EL (cell line): ENCODE measurements at places on chromosomes 11 and 22.

- DNase-seq: no peak
Measured at GRCh38 chr11:34135439-34135838, 30.0 kb downstream of the NAT10 start.

GRCh38 chr11:9672288-9672916, 8.5 kb downstream of the SWAP70 start:
- no peak for DNase-seq

DNA sequence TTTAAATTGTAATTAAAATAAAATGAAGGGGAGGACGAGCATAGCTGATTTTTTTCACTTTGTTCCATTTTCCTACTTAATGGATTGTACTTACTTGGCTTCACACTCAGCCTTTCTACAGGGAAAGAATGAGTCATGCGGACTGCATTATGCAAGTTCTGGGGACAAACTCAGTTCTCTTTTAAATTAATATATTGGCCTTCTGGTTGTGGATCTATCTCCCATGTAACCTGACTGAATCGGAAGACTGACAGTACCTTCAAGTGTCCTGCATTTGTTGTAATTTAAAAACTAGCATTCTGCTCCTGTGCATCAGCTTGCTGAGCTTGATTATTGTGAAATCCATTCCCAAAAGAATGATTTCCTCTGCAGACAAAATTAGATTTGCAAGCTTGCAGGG, 12.2 kb downstream of the OR8D1 start:
- peak; percentile 28 for DNase-seq

DNA sequence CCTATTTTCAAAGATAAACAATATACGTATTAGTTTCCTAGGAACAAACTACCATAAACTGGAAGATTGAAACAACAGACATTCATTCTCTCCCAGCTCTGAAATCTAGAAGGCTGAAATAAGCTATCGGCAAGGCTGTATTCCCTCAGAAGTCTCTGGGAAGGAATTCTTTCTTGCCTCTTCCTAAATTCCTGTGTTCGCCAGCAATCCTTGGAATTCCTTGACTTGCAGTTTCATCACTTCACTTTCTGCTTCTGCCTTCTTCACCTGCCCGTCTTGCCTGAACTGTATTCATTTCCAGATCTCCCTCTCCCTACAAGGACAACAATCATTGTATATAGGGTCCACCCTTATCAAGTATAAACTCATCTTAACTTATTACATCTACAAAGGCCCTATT, 17.7 kb upstream of the PRDM10 start:
- DNase-seq: peak; percentile 21

DNA sequence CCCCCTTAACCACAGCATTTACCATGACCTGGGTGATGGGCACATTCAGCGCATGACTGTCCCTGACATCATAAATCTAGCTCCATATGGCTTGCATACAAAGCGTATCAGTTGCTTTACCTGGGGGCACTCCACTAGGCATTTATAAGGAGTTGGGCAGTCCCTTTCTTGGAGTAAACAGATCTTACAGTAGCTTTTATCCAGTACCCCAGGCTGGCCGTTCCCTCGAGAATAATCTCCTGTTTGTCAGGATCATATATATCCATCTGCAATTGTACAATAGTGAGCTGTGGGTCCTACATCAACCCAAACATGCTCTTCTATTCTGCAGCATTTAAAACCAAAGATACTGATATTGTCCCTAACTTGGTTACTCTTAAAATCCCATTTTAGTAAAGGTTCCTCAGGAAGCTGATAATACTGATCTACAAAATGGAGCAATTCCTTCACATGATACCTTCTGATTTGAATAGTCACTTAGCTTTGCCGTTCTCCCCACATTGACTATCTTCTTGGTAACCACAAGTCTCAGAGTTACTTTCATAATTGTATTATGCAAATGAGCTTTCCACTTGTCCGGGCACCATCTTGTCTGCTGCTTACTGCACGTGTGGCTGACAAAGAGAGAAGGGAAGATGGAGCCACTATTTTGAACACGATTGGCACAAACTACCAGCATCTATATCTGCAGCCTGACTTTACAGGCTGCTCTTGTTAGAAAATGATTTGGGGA, 205.0 kb downstream of the CWF19L2 start:
- DNase-seq: no peak

DNA sequence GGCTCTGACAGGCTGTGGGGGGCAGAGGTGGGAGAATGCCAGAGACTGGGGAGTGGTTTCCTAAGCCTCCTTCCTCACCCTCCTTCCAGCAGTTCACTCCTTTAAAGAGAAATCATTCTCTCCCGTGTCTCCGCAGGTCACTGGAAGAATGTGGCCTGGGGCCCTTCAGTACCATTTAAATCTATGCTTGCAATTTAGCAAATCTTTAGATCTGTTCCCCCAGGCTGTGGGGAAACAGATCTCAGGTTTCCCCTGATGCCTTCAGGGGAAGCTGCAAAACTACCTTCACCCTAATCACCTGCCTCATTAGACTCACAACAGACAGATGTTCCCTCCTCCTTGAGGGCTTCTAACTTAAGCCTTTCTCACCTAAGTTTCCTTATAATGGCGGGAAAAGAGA, 55.3 kb downstream of the KIRREL3 start:
- DNase-seq: no peak

DNA sequence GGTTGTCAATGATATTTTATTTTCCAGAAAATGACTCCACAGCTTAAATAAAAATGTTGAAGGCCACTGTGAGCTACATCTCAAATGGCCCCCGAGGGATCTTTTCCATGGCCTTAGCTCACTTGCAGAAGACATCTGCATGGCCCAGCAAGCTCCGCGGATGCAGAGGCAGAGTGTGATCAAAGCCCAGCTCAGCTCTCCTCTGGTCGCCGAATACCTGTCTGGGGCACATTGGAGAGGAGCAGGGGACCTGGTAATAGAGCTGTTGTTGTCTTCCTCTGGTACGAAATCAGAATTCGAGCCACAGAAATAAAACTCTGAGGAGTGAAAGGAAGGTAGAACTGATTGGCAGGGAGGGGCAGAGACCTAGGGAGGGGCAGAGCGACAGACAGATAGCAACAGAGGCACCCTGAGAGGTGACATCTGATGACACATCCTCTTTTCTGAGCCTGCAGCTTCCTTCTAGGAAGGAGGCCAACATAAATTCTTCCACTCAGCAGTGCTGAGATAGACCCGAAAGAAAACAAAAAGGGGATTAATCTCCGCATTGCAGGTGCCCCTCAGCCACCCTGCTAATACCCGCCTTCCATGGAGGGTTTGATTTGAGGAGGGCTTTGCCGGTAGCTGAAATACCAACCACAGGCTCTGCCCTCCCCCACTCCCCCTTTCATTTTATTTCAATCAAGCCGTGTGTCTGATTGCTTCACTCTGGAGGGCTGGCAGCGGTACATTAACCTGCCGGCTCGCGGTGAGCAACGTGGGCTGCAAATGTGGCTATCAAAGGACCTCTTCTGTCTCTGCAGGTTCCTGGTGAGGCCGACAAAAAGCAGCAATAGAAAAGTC, 759.4 kb downstream of the OPCML start:
- DNase-seq: no peak

DNA sequence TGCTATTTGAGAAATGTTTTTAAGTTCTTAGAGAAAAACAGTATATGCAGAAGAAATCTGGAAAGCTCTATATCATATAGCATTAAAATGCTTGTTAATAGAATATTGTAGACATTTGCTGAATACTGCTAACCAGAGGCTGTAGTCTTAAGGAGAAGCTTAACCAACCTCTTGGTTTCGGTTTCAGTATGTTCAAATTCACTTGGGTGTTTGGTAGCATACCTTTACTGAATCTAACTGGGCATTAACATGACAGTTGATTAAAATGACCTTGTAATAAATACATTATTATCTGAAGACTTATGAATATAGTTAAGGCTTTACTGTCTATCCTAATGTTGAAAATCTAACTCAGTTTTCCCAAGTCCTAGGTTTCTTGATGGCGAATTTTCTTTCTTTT, 5.4 kb downstream of the PCF11 start:
- no peak for DNase-seq

DNA sequence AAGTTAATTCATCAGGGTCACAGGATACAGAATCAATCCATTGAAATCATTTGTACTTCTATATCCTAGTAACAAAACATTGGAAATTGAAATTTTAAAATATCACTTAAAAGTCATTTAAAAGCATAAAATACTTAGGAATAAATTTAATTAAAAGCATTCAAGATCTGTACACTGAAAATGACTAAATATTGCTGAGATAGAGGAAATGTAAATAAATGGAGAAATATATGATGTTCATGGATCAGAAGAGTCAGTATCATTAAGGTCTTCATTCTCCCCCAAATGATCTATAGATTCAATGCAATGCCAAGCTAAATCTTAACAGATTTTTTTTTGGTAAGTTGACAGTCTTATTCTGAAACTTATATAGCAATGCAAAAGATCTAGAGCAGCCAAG, 49.8 kb downstream of the RRP8 start:
- DNase-seq: no peak

- DNase-seq: no peak
Measured at GRCh38 chr11:134734141-134734845, 322.3 kb upstream of the B3GAT1 start.

- DNase-seq: peak; percentile 9
Measured at GRCh38 chr11:79441461-79441875, 638 bp upstream of the TENM4 start.

DNA sequence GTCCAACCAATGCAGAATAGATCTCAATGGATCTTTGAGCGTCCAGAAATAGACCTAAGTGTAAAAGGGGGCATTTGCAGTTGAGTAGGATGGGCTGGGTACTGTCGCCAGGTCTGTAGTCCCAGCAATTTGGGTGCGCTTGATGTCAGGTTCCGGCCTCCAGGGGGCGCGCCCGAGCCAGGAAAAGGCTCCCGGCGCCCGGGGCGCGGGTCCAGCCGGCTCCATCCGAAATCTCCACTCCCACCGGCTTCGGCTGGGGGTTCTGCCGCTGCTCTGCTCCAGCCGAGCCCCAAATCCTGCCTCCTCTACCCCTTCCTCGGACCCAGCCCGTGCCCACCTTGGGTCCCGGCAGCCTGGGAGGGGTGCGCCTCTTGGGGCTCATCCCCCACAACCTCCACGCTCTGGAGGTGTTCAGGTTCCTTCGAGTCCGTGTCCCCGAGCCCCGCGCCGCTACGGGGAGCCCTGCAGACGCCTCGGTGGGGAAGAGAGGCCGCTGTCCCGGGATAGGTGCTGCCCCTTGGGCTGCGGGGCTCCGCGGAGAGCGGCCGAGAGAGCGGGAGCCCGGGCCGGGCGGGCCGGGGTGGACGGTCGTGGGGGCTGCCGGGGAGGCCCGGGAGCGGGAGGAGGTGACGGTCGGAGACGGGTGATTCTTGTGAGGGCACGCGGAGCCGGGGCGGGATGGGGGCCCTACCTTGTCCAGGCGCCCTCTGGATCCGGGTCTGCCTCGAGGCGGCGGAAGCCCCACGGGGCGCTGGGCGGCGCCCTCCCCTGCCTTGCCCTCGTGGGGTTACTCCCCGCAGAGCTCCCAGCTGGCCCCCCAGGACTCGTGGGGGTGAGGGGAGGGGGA, 13.0 kb upstream of the CYB5R3 start:
- peak; percentile 78 for DNase-seq

- no peak for DNase-seq
Measured at GRCh38 chr11:68724293-68724692, 27.0 kb downstream of the TESMIN start.

DNA sequence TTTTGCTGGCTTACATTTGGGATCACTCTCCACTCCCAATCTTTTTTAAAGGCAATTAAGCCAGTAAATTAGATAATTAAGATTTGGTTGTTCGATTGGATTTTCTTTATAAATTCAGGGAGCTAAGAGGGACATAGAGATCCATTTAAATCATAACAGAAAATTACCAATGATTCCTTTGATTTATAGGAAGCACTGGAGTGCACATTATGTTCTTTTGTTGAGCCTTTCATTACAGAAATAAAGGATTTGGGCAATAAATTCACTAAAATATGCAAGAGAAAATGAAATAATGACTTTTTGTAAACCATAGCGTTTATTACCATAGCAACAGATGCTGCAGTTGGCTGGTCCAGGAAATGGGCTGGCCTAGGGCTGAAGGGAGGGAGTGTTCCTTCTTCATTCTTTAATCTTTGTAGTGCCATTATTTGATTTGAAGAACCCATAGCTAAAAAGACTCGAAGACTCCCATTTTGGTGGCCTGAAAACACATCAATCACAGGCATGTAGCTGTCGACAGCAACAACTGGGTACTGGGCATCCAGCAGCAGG, 73.0 kb downstream of the C2CD3 start:
- no peak for DNase-seq

DNA sequence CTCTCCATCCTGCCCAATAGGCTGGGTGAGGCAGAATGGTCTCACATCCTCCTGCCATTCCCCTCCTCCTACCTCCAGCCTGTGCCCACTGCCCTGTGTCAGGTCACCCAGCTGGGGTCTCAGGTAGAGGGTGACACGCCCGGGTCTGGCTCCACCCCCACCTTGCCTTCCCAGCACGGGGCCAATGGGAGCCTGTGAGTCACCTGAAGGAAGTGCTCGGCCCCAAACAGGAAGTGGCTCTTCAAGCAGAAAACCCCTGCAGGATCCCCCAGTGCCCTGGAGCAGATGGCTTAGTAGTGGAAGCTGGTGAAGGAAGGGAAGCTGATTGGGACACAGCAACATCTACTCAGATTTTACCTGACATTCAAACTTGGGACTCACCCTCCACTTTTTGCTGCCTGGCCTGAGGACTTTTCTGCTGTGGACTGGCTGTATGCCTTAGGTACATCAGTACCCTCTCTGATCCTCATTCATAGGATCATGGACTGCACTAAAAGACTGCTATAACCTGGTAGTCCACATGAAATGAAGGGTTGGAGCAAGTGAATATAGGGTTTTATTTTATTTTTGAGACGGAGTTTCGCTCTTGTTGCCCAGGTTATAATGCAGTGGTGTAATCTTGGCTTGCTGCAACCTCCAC, 33.4 kb downstream of the GDPD5 start:
- DNase-seq: peak; percentile 60

- DNase-seq: peak; percentile 28
Measured at GRCh38 chr22:31230871-31231621, 18.9 kb downstream of the LIMK2 start.

DNA sequence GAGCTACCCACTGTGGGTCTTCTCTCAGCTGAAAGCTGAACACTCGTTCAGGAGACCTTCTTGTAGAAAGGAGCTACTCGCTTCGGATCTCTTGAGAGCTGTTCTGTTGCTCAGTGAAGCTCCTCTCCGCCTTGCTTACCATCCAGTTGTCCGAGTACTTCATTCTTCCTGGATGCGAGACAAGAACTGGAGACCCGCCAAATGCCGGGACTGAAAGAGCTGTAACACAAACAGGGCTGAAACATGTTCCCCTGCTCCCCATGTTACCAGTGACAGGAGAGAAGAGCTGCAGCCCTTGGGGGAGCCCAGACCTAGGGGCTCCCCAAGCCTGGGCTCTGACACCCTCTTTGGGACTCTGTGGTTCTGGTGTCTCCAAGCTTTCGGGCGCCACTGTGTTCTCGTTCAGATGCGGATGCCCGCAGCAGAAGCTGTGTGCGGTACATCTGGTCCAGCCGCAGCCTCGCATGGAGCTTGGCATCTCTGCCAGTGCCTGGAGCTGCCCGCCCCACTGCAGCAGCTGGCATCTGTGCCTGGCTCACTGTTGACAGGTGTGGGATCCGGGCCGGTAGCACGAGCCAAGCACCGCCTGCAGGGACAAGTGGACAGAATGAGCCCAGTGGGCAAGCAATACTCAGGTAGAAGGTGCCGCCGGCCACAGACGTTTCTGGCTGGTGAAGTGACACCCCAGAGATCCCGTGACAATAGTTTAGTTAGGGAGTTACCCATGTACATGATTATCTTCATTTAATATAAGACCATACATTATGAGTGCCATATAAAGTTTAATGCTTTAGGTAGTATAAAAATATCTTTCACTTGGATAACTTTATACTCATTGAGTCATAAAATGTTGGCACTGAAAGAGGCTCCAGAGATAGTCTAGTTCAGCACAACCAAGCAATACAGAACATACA, 49.1 kb downstream of the EMSY start:
- DNase-seq: no peak
